ENCODE measurements at places on chromosomes 2 and 18.

DNA sequence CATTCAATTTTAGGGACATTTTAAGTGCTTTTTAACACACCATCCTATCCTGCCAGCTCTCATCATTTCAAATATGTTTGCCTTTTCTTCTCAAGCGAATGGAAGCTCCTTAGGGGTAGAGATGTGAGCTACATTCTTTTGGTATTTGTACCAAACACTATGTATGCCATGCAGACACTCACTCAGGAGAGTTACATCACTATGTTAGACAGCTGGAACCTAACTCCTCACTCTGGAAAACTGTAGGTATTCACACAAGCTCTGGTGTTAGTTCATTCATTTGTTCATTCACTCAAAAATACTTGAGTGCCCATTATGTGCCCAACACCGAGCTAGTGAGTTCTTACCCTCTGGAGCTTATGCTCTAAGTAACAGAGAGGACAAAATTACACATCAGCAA is 26.4 kb upstream of the RNU4ATAC start:
- DNase-seq = no peak

- peak; percentile 7 for DNase-seq
These were observed 777 bp downstream of the MOCOS start for GRCh38 chr18:36187826-36188721.

- DNase-seq = no peak
These were observed 16.1 kb upstream of the PUM2 start for GRCh38 chr2:20366672-20367116.

DNA sequence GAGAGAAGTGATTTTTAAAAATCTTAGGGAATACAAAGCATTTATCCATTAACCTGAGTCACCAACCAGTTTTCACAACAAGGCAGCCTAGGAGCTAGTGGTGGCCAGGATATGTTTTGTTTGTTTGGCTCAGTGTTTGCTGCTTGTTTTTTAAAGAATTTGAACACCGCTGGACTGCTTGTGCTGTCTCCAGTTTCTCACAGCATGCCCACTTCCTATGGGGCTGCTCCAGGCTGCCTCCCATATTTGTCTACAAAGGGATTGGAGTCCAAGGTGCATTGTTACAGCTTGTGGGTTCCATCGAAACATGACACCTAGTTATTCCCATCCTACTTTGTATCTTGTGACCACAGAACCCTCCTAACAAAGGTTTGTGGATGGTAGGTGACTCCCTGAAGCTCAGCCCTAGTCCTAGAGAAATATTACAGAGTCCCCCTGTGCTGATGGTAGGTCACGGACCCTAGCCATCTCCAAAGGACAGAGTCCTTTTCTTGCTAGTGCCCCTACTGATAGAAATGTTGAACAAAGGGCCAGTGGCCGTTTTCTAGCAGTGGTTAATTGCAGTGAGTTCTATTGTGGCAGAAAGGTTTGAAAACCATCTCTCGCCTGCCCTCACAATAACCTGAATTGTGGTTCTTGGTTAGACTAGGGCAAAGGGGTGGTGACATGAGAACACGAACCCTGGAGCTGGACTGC is 23.2 kb downstream of the GPR39 start:
- DNase-seq = peak; percentile 69

- DNase-seq = peak; percentile 97
These were observed 139.9 kb upstream of the ZEB2 start for GRCh38 chr2:144659731-144660275.

DNA sequence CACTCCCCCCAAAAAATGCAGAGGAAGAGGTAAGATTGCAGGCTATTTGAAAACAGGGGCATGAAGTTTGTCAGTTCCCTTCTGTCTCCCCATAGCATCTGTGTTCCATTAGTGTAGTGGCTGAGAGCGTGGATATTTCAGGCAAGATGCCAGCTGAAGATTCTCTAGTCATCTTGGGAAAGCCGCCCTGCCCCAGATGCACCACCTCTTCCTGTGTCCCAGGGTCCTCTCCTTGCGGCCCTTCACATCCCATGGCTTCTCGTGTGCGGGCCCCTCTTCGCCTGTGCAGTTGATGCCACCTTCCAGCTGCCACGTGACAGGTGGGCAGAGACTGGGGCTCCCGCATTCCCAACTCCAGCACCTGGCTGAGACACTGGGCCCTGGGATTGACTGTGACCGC is 16.1 kb downstream of the TMEM127 start:
- DNase-seq = peak; percentile 68

- peak; percentile 83 for DNase-seq
These were observed 136.2 kb downstream of the THADA start for GRCh38 chr2:43459446-43460173.

- DNase-seq = peak; percentile 36
These were observed 37.5 kb upstream of the ZNF385B start for GRCh38 chr2:179898873-179899272.

DNA sequence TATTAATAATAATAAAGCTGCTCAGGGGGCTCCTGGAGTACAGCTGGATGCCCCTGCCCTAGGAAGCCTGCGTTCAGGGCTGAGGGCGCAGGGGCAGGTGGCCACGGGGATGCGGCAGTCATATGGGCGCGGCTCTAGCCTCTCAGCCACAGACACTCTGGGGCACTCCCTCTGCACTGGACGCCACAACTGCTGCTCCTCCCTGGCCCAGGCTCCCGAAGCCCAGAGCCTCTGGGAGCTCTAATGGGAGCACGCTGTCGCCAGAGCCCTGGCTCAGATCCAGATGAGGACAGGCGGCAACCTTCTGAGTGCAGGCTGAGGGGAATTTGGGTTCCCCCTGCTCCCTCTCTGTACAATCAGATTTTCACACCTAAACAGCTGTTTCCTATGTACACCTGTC is 93.6 kb downstream of the MTCL1 start:
- DNase-seq = no peak

DNA sequence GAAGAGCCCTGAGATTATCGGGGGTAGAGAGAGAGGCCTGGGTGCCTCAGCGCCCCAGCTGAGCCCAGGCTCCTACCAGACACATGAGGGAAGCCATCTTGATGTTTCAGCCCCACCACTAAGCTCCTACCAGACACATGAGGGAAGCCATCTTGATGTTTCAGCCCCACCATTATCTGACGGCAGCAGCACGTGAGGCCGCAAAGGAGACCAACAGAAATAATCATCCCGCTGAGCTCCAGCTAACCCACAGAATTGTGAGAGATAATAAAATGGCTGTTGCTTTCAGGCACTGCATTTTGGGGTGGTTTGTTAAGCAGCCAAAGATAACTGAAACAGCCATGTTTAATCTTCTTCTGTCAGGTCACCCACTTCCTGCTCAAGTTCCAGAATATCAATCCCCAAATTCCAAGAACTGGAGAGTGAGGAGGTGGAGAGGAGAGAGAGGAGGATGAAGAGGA is 29.3 kb upstream of the SOS1 start:
- DNase-seq = no peak

GRCh38 chr2:223114170-223114569 is 62.2 kb downstream of the KCNE4 start:
- DNase-seq = peak; percentile 45

DNA sequence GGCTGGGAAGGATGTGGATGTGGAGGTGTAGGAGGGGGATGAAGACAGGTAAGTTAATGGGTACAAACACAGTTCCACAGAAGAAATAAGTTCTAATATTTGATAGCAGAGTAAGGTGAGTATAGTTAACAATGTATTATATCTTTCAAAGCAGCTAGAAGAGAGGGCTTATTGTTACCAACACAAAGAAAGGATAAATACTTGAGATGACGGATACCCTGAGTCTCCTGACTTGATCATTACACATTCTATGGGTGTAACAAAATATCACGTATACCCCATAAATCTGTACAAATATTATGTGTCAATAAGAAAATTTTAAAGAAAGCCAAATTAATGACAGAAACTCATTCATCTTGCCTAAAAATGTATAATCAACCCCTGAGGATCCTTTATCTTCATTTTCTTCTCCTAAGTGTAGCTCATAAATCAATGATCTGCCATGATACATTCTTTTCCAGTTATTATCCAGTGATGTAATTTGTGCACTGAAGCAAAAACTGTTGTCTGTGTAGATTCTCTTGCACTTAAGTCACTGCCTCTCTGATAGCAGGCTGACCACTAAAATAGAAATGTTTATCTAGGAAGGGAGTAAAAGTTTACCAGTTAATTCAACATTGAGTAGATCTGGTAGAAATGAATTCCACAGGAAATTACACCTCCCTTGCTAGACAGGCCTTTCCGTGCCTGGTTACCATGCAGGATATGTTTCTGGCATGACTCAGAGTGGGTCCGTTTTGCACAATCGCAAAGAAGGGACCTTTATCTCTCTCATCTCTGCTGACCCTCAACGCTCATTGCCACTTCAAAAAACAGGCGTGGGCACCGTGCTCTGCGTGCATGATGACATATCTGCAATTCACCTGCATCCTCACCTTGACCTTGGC is 249.7 kb upstream of the NCKAP5 start:
- peak; percentile 99 for DNase-seq

DNA sequence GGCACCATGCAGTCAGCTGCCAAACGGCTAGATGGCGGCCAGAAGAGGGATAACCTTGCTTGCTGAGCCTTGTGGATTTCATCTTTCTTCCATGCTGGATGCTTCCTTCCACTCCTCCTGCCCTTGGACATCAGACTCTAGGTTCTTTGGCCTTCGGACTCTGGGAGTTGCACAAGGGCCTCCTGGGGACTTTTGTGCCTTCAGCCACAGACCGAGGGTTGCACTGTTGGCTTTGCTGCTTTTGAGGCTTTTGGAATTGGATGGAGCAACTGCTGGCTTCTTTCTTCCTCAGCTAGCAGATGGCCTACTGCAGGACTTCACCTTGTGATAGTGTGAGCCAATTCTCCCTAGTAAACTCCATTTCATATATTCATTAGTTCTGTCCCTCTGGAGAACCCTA is 31.0 kb downstream of the STRADB start:
- DNase-seq = no peak

GRCh38 chr2:241865957-241866789 is 3.4 kb upstream of the RTP5 start:
- DNase-seq = peak; percentile 19

DNA sequence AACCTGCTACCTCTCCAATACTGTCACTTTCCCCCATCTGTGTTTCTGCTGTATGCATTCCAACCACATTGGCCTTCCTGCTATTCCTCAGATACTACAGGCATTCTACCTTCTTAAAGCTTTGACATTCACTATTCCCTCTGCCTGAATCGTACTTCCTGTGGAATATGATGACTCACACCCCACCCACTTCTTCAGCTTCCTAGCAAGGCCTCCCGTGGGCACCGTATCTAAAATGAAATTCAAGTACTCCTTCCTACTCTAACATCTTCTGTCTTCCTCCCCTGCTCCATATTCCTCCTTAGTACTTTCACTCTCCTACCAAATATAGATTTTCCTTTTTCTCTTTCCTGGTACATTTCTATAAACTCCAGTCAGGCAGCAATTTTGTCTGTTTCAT is 710.4 kb downstream of the RNF144A start:
- no peak for DNase-seq

- DNase-seq = peak; percentile 60
These were observed 74.5 kb downstream of the MDH1 start for GRCh38 chr2:63663013-63663864.

GRCh38 chr2:200155652-200156051 is 150.8 kb upstream of the SPATS2L start:
- DNase-seq = no peak

Data from iris pigment epithelial cell (primary cell).